Central memory CD4-positive, alpha-beta T cell (primary cell): ENCODE measurements at places on chromosomes 6 and 20.

GRCh38 chr20:47118206-47118605, 223.6 kb downstream of the EYA2 start:
- no peak for DNase-seq

DNA sequence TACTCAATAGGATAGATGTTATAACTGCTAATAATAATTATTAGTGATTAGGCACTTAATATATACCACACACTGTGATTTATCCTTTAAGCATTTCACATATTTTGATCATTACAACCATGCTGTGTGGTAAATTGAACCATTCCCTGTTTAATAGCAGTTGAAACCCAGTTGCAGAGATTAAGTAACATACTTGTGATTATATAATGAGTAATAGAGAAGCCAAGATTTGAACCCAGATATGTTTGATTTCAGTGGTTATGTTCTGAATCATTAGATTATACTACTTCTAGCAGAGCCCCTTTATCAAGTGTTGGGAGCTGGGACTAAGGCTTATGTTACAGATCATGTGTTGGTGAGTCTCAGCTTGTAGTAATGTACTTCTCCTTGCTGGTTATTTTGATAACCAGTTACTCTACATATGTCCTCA, 44.1 kb downstream of the STK4 start:
- no peak for DNase-seq

GRCh38 chr6:6362056-6362840, 41.8 kb upstream of the F13A1 start:
- DNase-seq, result no peak

DNA sequence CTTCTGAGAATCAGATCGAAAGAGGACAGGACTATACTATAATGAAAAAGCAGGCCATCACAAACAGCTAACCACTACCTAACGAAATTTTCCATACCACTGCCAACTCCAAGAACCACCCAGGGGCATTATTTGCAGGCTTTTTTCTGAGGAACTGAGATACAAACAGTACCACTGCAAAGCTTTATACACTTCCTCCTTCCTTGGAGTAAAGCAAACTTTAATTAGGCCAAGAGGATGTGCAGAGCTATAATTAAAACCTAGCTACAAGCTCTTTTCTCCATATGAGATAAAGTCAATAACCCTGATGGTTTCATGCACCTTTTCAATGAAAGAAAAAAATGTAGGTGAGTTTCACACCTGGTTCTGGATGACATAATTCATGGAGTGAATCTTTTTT, 68.5 kb downstream of the ELOVL5 start:
- no peak for DNase-seq

DNA sequence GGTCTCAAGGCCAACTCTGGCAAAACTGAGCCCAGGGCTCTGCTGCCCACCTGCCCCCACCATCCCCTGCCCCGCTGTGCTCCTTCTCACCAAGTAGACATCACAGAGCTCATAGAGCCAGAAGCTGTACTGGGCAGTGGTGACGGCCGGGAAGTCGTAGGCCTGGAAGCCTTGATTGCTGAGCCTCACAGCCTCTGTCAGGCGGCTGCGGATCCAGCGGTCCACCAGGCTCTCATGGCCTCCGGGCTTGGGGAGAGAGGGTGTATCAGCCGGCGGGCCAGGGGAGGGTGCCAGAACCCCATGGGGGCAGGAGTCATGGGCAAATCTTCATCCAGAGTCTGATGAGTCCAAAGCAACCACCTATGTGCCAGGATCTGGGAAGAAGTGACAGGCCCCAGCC, 2.8 kb upstream of the VWA7 start:
- DNase-seq, result no peak

GRCh38 chr6:155628306-155628705, 172.7 kb upstream of the NOX3 start:
- DNase-seq, result no peak

GRCh38 chr6:39330057-39330456, 7.6 kb upstream of the KCNK16 start:
- DNase-seq, result no peak

DNA sequence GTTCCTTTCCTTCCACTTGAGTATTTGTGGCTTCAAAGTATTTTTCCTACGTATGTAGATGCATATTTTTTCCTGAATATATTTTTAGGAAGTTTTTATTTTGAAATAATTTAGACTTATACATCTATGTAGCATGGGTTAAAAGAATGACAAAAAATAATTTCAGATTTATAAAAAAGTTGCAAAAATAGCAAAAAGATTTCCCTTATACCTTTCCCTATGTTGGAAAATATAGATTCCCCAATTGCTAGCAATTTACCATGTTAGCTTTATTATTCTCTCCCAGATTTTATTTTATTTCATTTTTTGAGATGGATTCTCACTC, 69.8 kb downstream of the SCAND1 start:
- no peak for DNase-seq

DNA sequence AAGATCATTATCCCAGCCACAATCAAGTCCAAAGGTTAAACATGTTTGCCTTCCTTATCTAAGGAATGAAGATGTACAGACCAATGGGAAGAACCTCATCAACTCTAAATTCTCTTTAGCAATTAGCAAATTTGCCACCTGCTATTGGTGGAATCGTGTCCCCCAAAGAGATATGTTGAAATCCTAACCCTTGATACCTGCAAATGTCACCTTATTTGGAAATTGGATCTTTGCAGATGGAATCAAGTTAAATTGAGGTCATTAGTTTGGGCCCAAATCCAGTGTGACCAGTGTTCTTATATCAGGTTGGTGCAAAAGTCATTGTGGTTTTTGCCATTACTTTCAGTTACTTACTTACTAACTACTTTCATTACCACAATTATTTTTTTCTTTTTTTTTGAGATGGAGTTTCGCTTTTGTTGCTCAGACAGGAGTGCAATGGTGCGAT, 31.3 kb downstream of the KLHL31 start:
- no peak for DNase-seq

DNA sequence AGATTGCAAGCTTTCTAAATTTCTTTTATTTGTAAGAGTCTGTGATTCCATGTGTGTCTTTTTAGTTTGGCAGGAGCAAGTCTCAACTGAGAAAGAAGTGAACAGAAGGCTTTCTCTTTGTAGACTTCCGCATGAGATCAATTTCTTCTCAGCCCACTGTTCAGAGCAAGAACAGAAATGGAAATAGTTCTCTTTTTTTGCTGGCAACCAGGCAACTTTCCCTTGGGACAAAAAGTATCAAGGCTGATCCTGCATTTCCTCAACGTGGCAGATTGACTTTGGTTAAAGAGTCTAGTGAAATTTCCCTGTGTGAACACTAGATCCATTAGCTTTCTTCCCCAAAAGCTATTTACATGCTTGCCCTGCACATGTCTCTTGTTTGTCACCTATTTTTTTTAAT, 46.8 kb upstream of the JAG1 start:
- DNase-seq, result no peak

DNA sequence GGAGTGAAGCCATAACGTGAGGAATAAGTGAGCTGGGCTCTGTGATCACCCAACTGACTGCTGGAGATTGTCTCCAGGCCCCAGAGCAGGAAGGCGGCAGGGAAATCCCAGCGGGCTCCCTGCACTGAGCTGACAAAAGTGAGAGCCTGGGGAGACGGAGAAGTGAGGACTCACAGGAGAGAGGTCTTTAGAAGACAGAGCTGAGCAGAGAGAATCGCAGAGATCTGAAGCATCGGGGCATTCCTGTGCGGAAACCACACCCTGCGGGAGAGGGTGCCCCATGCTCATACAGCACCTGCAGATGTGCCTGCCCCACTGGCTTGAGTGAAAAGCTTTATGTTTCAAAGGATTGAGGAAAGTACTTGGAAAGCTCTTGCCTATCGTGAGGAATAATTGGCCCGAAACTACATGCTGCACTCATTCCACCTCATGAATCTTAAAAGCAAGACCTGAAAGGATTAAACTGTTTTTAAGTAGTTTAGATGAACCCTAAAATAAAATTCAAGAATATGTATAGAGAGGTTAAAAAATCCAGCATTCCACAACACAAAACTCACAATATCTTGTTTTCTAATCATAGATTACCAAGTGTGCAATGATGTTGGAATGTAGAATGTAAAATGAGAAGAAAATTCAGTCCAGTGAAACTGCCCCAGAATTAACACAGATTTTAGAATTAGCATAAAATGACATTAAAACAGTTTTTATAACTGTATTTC, 17.7 kb upstream of the THBS2 start:
- DNase-seq, result no peak

GRCh38 chr20:36285746-36286447, 20.2 kb upstream of the DLGAP4 start:
- DNase-seq, result no peak

DNA sequence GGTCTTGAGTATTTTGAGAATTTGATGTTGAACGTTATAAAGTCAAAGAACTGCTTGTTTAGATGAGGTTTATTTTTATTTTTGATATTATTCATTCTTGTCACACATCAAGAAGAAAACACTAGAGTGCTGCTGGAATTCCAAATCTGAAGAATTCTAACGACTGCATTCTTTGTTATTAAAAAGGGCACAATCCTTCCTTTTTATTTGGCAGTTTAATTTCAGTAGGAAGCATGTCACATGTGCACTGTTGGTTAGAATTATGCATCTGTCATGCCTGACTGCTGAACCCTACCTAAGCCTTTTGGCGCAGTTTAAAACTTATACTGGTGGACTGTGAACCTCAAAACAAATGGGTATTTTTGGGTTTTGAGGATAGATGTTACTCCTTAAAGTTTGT, 4.0 kb downstream of the ID4 start:
- DNase-seq, result no peak

- peak; percentile 14 for DNase-seq
These were observed 112.1 kb downstream of the ASXL1 start for GRCh38 chr20:32470025-32470861.

DNA sequence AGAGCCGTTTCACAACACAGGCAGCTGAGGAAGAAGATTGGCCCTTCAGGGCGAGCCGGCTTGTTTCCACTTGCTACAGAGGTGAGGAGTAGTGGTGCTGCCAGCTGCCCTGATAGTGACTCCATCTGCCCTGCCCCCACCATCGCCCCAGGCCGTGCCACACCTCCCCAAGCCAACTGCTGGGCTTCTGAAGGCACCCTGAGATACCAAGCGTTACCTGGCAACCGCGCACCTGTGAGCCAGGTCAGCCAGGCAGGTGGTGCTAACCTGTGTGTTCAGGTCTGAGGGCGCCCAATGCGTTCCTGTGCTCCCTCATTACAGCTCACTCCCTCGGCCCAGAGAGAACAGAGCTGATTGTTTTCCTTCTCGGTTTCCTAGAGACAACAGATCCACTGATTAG, 299.1 kb upstream of the ID4 start:
- DNase-seq, result no peak

DNA sequence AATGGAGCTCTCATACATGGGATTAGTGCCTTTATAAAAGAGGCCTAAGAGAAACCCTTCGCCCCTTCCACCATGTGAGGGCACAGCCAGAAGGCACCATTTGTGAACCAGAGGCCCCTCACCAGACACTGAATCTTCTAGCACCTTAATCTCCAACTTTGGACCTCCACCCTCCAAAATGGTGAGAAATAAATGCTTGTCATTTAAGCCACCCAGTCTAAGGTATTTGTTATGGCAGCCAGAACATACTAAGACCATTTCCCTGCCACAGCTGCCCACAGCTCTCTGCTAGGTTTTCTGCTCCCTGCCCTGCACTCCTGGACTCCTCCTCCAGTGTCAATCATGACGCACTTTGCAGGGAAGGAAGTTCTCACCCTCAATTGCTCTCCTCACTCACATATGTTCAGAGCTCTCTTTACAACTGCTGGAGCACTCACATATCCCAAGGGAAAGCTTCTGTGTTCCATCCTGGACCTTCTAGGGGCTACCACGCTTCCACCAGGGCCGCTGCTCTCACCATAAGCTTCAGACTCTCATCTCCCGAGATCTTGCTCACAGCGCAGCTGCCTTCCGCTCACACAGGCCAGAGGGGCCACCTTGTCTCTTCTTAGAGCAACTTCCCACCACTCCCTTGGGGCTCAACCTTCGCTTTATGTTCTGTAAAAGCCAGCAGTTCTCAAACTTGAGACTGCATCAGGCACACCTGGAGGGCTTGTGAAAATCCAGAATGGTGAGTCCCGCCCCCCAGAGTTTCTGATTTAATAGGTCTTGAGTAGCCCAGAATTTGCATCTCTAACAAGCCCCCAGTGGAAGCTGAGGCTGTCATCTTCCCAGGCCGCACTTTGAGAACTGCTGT, 1.6 kb upstream of the LY86 start:
- no peak for DNase-seq

DNA sequence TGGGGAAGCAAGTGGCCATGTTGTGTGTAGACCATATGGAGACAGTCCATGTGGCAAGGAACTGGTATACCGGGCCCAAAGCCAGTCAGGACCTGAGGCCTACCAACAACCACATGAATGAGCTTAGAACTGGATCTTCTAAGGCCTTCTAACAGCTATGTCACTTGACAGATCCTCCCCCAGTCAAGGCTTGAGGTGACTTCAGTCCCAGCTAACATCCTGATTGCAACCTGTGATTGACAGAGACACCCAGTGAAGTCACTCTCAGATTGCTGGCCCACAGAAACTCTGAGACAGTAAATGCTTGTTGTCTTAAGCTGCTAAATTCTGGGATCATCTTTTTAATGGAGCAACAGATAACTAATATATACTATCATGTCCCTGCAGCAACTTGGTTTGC, 32.9 kb downstream of the AHI1 start:
- no peak for DNase-seq
